ENCODE measurements at places on chromosomes 11 and 22.

DNA sequence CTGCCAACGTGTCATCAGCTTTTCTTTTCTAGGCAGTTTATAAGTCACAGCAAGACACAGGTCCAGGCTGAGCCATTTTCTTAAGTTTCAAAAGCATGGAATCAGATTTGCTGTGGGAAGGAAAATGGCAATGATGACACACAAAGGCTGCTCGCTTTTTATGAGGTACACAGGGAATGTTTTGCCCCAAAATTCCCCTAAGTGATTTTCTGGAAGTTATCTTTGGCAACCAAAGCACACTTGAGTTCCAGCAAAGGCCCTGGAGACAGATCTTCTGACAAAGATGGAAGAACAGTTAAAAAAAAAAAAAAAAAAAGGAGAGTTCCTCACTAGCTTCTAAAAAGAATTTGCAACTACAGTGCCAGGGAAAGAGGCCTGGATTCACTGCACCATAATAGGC lies 260.8 kb downstream of the LARGE1 start:
- no peak for DNase-seq

DNA sequence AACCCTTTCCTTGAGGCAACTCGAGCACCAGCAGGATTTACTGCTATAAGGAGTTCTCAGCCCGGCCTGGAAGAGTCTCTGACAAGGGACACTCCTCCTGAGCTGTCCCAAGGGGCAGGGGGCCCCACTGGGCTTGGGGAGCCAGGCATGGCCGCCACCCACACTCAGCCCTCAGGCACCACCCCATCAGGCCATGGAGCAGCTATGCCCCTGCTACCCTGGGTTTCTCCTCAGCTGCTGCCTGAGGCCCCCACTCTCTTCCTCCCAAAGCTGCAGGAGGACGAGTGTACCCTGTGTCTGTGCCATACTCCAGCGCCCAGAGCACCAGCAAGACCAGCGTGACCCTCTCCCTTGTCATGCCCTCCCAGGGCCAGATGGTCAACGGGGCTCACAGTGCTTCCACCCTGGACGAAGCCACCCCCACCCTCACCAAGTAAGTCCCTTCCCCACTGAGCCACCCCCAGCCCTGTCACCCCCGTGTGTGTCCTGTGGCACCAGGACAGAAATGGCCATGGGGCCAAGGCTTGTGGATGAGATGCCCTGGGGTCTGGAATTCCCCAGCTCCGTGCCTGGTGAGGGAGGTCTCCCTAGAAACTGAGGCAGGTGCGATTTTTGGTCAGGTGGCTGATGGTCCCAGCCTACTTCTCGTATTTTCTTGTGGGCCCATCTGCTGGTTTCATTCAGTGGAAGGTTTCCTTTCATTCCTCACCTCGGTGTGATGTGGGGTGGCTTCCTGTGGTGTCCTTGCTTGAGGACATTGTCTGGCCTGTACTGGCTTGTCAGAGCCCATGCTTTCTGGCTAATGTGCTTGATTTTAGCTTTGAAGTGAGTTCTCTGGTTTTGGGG lies 28.4 kb downstream of the TAB1 start:
- DNase-seq, result no peak

DNA sequence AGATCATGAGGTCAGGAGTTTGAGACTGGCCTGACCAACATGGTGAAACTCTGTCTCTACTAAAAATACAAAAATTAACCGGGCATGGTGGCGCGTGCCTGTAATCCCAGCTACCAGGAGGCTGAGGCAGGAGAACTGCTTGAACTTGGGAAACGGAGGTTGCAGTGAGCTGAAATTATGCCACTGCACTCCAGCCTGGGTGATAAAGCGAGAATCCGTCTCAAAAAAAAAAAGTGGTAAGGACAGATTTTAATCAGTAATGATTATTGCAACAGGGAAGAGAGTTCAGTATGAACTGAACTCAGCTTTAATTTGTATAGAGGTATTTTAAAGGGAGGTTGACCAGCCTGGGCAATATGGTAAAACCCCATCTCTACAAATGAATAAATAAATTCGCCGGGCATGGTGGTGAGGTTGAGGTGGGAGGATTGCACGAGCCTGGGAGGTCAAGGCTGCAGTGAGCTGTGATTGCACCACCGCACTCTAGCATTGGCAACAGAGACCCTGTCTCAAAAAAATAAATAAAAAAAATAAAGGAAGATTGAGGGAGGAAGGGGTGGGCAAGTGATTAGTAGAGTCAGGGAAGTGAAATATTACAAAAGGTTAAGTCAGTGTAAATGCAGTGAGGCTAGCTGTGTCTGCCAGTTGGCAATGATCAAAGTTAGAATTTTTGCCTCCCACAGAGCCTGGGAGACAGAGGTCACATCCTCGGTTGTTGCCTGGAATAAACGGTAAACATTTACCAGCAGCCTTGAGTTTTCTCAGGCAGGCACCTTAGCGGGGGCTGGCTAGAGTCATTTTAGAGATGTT lies 2.6 kb upstream of the MCM5 start:
- DNase-seq, result no peak

- no peak for DNase-seq
These were observed 673.0 kb upstream of the ANO3 start for GRCh38 chr11:25658916-25659315.

DNA sequence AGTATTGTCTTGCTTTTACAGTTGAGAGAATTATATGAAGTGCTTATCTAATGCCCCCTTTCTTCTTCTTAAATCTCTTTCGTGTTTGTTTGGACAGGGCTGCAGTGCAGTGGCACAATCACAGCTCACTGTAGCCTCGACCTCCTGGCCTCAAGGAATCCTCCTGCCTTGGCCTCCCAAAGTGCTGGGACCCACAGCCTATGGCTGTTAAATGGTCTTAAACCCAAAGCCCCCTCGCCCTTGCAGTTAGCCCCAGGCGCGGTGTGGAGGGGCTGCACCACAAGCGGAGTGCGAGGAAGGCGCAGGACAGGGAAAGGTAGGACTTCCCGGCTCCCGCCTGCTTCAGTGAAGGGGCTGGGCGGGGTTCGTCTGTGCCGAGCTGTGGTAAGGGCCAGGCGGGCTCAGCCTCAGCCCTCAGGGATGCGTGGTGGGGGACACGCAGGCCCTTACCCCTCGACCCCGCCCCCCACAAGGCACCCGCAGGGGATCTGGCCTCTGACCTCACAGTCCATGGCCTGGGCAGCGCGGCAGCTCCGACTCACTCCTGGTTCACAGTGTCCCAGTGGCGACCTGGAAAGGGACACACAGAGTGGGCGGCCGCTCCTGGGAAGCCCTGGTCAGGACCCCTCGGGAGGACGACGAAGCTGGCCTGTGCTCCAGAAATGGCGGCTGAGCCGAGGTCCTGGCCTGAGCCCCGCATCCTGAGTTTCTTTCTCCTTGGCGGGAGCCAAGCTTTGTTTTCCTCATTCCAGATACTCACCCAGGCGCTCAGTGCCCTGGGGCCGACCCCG lies 24.5 kb downstream of the BID start:
- no peak for DNase-seq
